ENCODE measurements at places on chromosomes 7 and 10.

- no peak for DNase-seq
These were observed 513 bp downstream of the ODAD2 start for GRCh38 chr10:27998178-27998953.

DNA sequence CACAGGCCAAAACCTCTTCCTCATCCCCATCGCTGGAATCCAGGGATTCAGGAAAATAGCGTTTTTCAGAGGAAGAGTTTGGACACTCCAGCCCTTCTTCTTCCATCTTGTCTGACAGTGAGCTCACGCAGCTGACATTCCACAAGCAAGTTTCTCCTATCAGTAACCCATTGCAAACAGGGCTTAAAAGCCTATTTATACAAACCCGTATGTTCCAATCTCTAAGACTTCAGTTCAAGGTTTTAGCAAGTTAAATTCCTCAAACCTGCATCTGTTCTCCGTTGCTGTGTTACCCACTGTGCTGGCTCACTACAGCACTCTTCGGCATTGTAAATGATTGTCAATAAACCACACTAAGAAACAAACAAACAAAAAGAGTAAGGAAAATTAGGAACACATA, 373 bp downstream of the DHX32 start:
- DNase-seq, result no peak

DNA sequence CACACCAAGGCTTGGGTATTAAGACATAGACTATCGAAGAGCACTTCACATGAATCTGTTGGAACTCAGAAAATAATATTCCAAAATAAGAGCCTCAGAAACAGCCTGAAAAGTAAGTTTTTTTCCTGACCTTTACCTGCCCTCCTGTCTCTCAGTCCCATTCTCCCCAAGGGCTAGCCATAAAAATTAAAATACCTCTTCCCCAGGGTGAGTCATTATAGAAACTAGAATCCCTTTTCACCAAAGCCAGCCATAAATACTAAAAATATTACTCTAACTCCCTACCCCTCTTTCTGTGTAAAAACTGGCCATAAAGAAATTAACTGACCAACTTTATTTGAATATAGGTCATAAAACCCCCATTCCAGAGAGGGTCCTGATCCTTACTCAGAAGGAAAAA, 87.9 kb upstream of the TMEM106B start:
- no peak for DNase-seq

DNA sequence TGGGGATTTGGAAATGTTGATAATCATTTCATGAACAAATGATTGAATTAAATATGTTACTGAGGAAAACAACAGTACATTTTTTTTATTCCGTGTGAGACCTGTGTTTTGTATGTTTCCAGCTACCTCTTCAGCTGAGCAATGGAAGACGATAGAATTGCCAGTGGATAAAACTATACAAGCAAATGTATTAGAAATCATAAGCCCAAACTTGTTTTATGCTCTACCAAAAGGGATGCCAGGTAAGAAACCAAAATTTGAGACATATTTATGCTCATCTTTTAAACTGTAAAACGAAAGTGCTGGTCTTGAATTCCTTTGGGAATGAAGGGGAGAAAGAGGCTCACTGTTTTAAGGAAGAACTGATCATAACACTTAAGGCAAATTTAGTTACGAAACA, 17.8 kb upstream of the VWA2 start:
- no peak for DNase-seq

GRCh38 chr10:99341248-99341647, 12.1 kb downstream of the CNNM1 start:
- no peak for DNase-seq

DNA sequence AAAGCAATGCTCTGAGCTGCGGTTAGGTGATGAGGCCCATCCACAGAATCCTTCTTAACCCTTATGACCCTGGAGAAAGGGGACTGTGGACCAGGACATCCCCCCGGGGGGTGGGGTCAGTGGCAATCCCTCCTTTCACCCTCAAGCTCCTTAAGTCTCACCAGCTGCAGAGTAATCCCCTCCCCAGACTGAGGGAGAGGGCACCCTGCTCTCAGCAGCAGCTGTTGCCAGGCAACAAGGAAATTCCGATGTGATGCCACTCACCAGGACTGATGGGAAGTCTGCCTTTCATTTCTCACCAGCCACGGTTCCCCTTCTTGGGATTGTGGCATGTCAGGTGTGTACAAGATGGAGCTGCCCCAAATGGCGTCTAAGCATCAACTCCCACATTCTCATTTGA, 129.6 kb downstream of the DOCK1 start:
- no peak for DNase-seq

Measured in stimulated activated CD8-positive, alpha-beta memory T cell treated with anti-CD3 and anti-CD28 coated beads, Interleukin-7, amount 100 ng/mL, for 24 hours (primary cell).